ENCODE measurements at places on chromosomes 1 and 21.
A peak's percentile ranks its signal among the peaks of the same experiment; 100 is the strongest.

DNA sequence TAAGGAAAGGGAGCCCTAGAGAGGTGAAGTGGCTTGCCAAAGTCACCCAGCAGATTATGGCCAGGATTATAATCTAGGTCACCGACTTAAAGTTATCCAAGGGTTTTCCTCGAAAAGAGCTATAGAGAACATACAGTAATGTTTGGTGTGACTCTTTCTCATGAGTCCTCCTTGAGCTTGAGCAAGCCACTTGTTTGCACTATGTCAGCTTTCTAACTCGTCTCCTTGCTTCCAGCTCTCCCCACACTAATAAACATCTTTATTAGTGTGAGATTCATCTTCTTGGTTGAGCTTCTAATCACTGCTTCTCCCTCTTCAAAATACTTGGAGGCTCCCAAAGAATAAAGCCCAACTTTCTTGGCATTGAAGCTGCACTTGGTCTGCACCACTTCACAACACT lies 390.0 kb upstream of the USP24 start:
- DNase-seq = no peak
- H3K36me3 ChIP-seq = no peaks in the 10 kb centered on the region
- H3K4me1 ChIP-seq = no peaks in the 10 kb centered on the region
- no peak overlapping the region for H3K27ac ChIP-seq

DNA sequence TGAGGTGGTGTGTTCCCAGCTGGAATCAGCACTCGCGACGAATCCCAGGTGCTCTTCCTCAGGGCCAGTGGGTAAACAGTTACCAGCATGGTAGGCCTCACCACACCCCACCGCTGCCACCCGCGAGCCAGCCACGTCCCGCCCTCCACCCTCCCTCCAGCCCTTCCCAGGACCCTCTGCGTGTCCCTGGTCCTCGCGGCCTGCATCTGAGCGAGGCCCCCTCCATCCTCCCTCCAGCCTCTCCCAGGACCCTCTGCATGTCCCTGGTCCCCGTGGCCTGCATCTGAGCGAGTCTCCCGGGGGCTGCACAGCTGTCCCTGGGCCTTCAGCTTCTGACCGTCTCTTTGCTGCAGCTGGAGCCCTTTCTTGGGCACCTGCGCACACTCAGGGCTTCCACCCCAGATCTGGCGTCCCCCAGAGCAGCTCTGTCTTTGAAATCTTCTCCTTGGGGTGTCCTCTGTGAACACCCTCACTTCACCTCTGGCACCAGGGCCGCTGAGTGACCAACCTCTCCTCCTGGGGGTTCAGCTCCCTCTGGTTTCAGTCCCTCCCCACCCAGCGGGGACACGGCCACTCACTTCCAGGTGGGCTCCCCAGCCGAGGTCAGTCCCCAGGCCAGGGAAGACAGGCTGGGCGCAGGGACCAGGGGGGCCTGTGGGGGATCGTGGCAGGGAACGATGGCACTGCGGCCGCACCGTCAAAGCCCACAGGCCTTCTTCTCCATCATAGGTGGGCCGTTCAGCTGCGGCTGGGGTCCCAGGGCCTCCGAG lies 57.8 kb upstream of the COL6A2 start:
- no peak overlapping the region for H3K27ac ChIP-seq
- no peak overlapping the region for H3K4me3 ChIP-seq
- DNase-seq = no peak
- H3K4me1 ChIP-seq = no peaks in the 10 kb centered on the region
- H3K27me3 ChIP-seq = no peaks in the 10 kb centered on the region

GRCh38 chr21:45330075-45330781 lies 42.5 kb upstream of the POFUT2 start:
- no peaks in the 10 kb centered on the region for H3K27me3 ChIP-seq
- no peak overlapping the region for H3K4me3 ChIP-seq
- peak overlapping the region; percentile 93 for H3K27ac ChIP-seq
- no peaks in the 10 kb centered on the region for H3K36me3 ChIP-seq
- DNase-seq = peak; percentile 79

GRCh38 chr1:41241749-41242341 lies at the start of gene SCMH1:
SCMH1 (minus strand) TSS chr1:41242306; CDS start chr1:41186133, 56,173 bp downstream.
- no peaks in the 10 kb centered on the region for H3K36me3 ChIP-seq
- H3K4me3 ChIP-seq = peak within 1 kb of the TSS; percentile 47
- DNase-seq = peak; percentile 48
- peaks cover 56% of the 10 kb centered on the region for H3K4me1 ChIP-seq

- no peak overlapping the region for H3K27ac ChIP-seq
- no peaks in the 10 kb centered on the region for H3K36me3 ChIP-seq
- no peak overlapping the region for H3K4me3 ChIP-seq
- peak; percentile 3 for DNase-seq
- H3K27me3 ChIP-seq = no peaks in the 10 kb centered on the region
Measured at GRCh38 chr1:96962751-96963211, 241.2 kb downstream of the PTBP2 start.

DNA sequence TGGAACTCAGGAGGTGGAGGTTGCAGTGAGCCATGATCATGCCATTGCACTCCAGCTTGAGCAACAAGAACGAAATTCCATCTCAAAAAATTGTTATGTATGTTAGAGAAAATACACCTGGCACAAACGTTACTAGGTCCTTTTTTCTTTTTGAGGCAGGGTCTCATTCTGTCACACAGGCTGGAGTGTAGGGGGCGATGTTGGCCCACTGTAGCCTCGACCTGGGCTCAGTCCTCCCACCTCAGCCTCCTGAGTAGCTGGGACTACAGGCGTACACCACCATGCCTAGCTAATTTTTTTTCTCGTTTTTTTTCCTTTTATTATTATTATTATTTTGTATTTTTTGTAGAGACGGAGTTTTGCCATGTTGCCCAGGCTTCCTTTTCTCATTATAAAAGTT lies 4.4 kb downstream of the HAX1 start:
- DNase-seq = no peak
- no peak overlapping the region for H3K4me3 ChIP-seq
- H3K27me3 ChIP-seq = no peaks in the 10 kb centered on the region
- H3K27ac ChIP-seq = no peak overlapping the region
- peaks cover 19% of the 10 kb centered on the region for H3K4me1 ChIP-seq
- no peaks in the 10 kb centered on the region for H3K36me3 ChIP-seq

GRCh38 chr1:182952677-182953444 lies at the start of gene SHCBP1L:
SHCBP1L (minus strand) TSS chr1:182953166; CDS start chr1:182953133, 33 bp downstream.
- peaks cover 11% of the 10 kb centered on the region for H3K27me3 ChIP-seq
- no peak within 1 kb of the TSS for H3K27ac ChIP-seq
- H3K4me1 ChIP-seq = peaks cover 11% of the 10 kb centered on the region
- DNase-seq = no peak
- no peaks in the 10 kb centered on the region for H3K36me3 ChIP-seq
- H3K4me3 ChIP-seq = no peak within 1 kb of the TSS

DNA sequence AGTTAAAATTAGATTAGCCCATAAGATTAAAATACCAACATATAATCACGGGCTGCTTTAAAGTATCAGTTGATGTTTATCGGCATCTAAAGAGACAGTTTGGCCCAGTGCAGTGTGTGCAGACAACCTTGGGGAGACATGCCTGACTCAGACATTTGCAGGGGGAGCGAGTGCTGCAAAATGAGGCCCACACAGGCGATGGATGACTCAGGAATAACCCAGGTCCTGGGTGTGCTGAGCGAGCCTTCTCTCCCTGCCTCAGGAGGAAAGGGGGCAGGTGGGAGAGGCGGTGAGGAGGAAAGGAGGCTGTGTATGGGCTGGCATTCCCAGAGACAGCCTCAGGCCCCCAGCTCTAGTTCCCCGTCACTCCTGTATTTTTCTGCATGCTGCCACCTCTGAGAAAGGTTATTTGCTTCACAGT lies 9.0 kb downstream of the SLC9A1 start:
- no peak for DNase-seq
- H3K27ac ChIP-seq = no peak overlapping the region
- H3K27me3 ChIP-seq = no peaks in the 10 kb centered on the region
- H3K4me3 ChIP-seq = no peak overlapping the region

DNA sequence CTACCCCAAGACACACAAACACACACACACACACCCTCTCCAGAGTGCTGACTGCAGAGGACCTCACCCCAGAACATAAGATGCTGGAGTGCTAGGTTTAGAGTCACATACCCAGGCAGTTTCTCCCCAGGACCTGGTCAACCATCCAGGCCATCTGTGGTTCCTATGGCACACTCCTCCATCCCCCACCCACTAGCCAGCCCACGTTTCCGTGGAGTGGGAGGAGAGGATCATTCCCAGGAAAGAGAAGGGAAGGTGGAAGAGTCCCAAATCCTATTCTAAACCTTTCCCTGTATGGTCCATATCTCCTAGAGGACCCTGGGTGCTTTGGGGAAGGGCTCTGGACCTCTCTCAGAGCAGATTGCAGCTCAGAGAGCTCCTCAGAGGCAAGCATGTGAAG lies 1.1 kb downstream of the KCNJ9 start:
- DNase-seq = no peak
- H3K27me3 ChIP-seq = peaks cover 14% of the 10 kb centered on the region
- no peaks in the 10 kb centered on the region for H3K36me3 ChIP-seq

- no peak overlapping the region for H3K4me3 ChIP-seq
- no peak for DNase-seq
- H3K4me1 ChIP-seq = no peaks in the 10 kb centered on the region
- no peaks in the 10 kb centered on the region for H3K27me3 ChIP-seq
- no peak overlapping the region for H3K27ac ChIP-seq
- H3K36me3 ChIP-seq = no peaks in the 10 kb centered on the region
Measured at GRCh38 chr21:28737674-28738419, 254.8 kb downstream of the LTN1 start.

DNA sequence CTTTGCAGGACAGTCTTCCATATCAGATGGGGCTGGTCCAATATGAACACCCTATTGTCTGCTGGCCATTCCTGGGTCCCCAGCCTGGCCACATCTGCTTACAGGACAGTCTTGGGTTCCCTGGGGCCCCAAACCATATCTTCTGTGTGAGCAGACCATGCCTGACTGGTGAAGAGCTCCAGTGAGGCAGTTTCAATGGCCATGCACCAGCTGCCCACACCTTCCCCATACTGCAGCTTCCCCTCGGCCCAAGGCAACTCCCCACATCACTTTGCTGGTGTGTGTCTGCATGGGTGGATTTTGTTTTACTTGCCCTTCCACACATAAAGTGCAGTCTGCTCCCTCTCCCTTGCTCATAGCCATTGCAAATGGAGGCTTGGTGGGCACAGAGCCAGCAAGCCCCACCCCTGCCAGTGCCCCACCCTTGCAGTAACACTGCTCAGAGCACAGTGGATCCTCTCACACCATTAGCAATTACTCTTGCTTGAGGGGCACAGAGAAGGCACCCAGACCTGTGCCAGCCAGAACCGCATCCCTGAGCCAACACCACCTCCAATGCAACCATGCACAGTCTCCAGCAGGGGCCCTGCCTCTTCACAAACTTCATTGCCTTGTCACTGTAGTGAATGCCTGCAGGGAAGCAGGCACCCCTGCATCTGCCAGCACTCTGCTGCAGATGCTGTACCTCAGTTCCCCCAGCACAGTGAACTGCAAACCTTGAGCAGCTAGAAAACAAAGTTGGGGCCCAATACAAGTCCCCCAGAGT lies 474.5 kb upstream of the BEND5 start:
- no peak overlapping the region for H3K4me3 ChIP-seq
- no peaks in the 10 kb centered on the region for H3K36me3 ChIP-seq
- DNase-seq = no peak
- no peak overlapping the region for H3K27ac ChIP-seq
- H3K4me1 ChIP-seq = no peaks in the 10 kb centered on the region

- no peak for DNase-seq
- H3K27ac ChIP-seq = no peak overlapping the region
- no peak overlapping the region for H3K4me3 ChIP-seq
- no peaks in the 10 kb centered on the region for H3K4me1 ChIP-seq
Measured at GRCh38 chr1:70836456-70836855, 211.2 kb downstream of the PTGER3 start.

DNA sequence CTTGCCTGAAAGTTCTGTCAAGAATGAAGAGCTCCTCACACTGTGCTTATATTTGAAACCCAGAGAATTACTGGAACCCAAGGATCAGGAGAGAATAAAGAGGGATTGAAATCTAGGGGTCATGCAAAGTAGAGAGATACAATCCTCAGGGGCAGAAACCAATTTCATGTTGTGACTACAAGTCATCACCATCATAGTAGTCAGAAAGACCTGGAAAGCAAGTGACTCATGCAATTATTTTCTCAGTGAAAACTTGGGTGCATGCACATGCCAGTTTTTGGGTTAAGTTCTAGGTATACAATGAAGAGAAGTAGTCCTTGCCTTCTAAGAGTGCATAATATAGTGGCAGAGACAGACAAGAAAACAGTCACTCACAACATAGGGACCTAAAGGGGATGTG lies 210.0 kb downstream of the ZC3H11B start:
- H3K27ac ChIP-seq = no peak overlapping the region
- H3K4me3 ChIP-seq = no peak overlapping the region
- peaks cover 6% of the 10 kb centered on the region for H3K4me1 ChIP-seq
- no peaks in the 10 kb centered on the region for H3K36me3 ChIP-seq

- H3K27ac ChIP-seq = no peak overlapping the region
- peaks cover 13% of the 10 kb centered on the region for H3K4me1 ChIP-seq
- no peaks in the 10 kb centered on the region for H3K36me3 ChIP-seq
Measured at GRCh38 chr21:38297871-38298270, 41.1 kb downstream of the KCNJ15 start.

DNA sequence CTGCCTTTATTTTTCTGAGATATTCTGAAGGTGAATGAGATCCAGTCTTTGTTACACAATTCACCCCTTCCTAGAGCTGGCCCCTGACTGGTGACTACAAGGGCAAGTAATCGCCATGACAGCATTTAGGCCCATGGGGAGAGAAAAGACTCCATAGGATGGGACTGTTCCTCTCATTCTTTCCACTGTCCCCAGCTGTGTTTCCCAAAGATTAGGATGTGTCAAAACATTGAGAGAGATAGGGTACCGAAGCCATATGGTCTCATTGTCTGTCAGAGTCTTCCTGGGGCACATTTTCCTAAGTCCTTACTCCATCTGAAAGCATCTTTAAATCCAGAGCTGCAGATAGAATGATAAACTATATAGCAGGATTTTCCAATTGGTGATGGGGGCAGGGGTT lies 423.5 kb downstream of the OMA1 start:
- no peaks in the 10 kb centered on the region for H3K36me3 ChIP-seq
- DNase-seq = no peak
- H3K4me1 ChIP-seq = no peaks in the 10 kb centered on the region
- H3K27me3 ChIP-seq = no peaks in the 10 kb centered on the region
- H3K27ac ChIP-seq = no peak overlapping the region
- no peak overlapping the region for H3K4me3 ChIP-seq

GRCh38 chr1:47761974-47762373 lies 235.2 kb downstream of the TRABD2B start:
- no peaks in the 10 kb centered on the region for H3K27me3 ChIP-seq
- H3K36me3 ChIP-seq = no peaks in the 10 kb centered on the region
- H3K4me3 ChIP-seq = no peak overlapping the region
- no peak overlapping the region for H3K27ac ChIP-seq

- no peak overlapping the region for H3K27ac ChIP-seq
- no peak overlapping the region for H3K4me3 ChIP-seq
- no peaks in the 10 kb centered on the region for H3K36me3 ChIP-seq
- no peak for DNase-seq
- no peaks in the 10 kb centered on the region for H3K27me3 ChIP-seq
Measured at GRCh38 chr1:3669971-3670431, 17.7 kb downstream of the TP73 start.

DNA sequence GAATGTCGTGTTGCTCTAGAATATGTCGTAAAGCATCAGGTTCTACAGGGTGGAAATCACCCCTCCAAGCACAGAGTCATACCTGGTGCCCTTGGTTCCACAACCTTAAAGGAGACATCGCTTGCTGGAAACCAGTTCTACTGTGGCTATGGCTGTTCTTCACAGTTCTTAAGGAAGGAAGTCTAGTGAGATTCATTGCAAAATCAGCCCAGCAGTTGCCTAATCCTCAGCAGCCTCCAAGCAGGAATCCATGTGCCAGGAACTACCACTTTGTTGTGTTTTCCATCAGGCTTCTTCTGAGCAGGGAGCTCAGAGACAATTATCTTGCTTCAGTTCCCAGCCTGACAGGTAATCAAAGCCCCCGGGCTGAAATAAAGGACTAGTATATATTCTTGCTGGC lies 45.0 kb upstream of the SLC35F3 start:
- H3K36me3 ChIP-seq = no peaks in the 10 kb centered on the region
- DNase-seq = no peak
- no peaks in the 10 kb centered on the region for H3K4me1 ChIP-seq
- no peak overlapping the region for H3K27ac ChIP-seq
- no peaks in the 10 kb centered on the region for H3K27me3 ChIP-seq
- no peak overlapping the region for H3K4me3 ChIP-seq

All from body of pancreas (tissue), 4 donors.